Femur (tissue), 1 donor: ENCODE measurements at places on chromosomes 12 and 14.

GRCh38 chr14:52235434-52235833 is 32.1 kb upstream of the PTGDR start:
- no peak for DNase-seq

DNA sequence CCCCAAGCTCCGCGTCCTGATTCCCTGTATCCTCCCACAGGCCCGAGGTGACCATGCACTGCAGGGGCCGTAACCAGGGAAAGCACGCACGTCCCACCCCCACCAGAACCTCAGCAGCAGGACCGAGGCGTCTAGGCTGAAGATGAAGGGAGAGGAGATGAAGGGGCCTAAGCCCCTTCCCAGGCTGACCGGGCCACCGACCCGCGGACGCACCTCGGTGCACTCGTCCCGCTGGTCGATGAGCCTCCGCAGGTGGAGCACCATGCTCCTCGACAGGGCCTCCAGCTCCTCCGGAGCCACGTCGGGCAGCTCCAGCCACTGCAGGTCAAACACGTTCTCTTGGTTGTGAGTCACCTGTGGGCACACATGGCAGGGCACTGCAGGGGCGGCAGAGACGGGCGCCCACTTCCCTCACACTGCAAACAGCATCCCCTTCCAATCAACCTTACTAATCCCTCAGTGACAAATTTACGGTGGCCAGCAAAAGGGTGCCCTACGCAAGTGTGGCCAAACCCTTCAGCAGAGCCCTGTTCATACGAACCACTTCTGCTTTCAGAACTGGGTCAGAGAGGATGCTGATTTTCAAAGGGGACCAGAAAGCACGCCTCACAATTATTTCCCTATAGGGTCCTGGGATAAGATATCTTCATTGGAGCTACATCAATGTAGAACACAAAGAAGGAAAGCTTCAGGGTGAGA is 77.8 kb downstream of the CCDC88C start:
- no peak for DNase-seq

- DNase-seq, result no peak
Observed at GRCh38 chr12:97927977-97928376, 465.4 kb downstream of the RMST start.

DNA sequence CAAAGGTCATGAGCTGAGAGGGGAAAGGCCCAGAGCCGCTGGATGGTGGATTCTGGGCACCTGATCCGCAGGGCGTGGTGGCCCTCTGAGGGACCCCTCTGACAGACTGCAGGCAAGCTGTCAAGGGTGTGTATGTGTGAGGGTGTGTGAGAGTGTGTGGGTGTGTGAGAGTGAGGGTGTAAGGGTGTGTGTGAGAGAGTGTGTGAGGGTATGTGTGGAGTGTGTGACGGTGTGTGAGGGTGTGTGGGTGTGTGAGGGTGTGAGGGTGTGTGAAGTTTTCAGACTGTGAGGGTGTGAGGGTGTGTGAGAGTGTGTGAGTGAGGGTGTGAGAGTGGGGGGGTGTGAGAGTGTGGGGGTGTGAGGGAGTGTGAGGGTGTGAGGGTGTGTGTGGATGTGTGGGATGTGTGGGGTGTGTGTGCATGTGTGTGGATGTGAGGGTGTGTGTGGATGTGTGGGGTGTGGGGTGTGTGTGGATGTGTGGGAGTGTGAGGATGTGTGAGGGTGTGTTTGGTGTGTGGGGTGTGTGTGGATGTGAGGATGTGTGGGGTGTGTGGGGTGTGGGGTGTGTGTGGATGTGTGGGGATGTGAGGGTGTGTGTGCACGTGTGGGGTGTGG is 156.7 kb downstream of the TMEM121 start:
- no peak for DNase-seq

DNA sequence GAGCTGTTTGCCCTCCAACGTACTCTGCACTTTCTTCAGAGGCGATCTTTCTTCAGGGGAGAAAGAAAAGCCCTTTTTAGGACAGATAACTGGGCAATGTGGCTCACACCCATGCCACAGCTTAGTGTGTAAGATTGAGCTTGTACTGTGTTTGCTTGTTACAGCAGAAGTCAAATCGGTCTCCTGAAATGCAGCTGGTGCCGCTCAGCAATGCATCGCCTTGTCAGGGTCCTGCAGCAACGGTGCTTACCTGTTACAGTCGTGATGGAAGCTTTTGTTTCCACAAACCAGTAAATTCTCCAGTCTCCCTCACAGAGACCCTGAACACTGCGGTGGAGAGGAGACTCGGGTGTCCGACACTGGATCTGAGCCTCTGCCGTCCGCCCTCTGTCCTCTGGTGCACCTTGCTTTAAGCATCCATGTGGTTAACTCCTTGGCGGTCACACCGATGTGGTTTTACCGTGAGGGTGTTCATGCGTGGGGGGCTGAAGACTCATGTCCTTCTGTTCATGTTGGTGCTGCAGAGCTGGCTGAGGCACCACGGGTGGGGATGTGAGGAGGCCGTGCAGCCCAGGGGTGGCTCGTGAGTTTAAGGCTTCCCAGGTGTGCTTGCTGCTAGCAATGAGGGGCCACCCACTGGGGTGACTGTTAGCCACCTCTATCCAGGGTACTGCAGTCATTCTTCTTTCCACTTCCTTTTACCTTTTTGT is 47.3 kb downstream of the FBXL14 start:
- no peak for DNase-seq

GRCh38 chr12:122226366-122227125 is 694 bp upstream of the DIABLO start:
- DNase-seq, result no peak

- no peak for DNase-seq
Observed at GRCh38 chr12:57096099-57096572, 7.2 kb downstream of the NAB2 start.

DNA sequence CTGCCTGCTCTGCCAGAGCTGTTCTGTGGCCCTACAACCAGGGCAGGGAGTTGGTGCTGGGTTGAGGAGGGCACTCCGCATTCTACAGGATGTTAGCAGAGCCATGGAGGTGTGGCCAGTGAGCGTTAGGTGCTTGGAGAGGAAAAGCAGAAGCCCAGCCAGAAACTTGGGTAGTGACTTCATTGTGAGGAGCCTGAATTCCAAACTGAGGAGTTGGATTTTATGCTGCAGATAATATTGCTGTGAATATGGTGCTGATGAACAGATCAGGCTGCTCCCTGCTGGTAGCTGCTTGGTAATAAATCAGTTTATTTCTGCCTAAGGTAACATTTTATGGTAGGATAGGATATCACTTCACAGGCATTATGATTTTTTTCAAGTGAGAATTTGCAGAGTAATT is 7.1 kb upstream of the CCDC175 start:
- no peak for DNase-seq
